NCI-H1694 (cell line): ENCODE measurements at places on chromosomes 2 and 18.
A peak's percentile ranks its signal among the peaks of the same experiment; 100 is the strongest.

- no peak for DNase-seq
Measured at GRCh38 chr2:234863043-234863934, 88.5 kb upstream of the SH3BP4 start.

DNA sequence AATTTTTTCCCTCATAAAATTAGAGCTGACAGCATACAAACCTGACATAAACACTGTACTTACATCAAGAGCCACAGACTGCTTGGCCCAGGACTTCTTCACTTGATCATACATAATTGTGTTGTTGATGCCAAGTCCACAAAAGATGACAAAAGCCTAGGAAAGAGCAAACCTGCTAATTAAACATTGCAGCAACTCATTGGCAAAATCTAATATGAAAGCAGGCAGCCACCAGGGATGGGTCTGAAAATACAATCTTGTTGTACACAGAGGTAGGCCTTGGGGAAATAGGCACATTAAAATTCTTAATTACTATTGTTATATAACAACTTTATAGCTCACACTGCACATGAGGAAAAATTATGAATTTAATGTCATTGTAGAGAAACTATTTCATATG is 255.8 kb downstream of the PDE11A start:
- no peak for DNase-seq

DNA sequence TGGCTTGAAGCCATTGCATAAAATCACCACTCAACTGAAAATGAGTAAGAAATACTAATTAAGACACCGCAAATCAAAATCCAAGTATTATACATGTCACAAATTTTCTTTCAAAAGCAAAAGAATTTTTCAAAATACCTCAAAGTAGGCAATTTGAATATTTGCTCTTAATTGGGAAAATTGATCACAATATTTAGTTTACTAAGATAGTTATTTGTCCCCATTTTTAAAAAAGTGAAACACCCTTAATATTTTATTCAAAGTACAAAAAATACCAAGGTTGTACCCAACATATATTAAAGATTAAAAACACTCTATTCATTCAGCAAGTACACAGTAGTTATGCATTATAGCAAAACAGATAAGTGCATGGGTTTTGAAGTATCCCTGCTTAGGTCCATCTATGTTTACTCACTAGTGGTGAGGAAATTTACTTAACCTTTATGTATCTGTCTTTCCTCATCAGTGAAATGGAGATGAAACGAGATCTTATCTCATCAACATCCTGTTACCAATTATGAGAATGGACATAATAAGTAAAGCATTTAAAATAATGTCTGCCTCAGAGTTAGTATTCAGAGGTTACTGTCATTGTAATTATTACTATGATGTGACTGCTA is 35.1 kb downstream of the VPS54 start:
- DNase-seq, result no peak

DNA sequence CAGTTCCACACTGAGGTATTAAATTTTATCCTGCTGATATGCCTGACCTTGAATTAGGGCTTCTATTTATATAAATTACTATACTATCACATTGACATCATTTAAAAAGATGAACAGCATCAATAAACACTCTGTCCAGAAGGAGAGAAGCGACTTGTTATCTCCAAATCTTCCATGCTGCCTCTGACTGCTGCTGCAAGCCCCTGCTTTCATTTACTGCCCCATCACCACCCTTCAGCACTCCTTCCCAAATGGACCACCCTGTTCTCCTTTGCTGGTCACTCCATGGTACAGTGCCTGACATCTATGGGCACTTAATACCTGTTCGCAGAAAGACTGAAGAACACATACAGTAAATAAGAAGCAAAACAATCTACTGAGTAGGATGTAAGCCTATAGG is 48.1 kb downstream of the KLF7 start:
- no peak for DNase-seq

DNA sequence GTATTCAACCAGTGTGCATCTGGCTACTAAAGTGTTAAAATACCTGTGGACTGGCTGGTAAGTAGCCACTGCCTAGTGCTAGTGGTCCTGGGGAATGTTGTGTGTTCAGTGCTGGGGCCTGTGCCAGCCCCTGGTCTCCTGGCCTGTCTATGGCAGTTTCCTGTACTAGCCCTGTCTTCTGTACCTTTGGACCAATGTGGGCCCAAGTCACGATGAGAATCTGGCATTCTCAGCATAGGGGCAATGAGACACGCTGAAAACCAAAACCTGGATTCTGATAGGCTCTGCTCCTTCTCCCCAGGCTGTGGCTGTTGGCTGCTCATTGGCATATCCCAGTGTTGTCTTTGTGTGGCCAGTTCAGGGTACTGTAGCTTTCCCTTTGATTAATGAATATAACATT is 170.4 kb downstream of the PTPRM start:
- DNase-seq, result no peak

DNA sequence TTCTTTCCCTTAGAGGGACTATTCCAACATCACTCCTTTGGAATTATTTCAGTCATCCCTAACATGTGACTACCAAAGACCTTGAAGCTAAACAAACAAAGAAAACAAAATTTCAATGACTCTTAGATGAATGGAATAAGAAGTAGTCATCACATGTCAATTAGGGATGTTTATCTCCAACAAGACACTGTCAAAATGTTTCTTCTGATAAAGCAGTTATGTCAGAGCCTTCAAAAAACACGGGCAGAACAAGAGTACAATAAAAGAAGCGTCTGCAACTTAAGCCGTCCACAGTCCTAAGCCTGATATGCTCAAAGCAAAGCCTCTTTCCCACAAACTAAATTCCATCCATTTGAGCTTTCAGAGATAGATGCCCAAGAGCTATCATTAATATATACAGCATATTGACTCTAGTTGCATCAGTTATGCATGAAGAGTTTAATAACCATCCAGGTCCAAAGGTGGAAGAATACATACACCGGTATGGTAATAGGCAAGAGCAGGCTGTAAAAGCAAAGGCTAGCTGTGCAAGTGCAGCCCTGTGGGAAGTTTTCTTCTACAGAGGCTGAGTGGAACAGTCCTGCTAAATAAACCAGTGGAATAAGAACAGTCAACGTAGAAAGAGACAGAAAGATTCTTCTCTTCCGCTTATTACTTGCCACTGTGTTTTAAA is 98.1 kb downstream of the ICA1L start:
- DNase-seq, result no peak

DNA sequence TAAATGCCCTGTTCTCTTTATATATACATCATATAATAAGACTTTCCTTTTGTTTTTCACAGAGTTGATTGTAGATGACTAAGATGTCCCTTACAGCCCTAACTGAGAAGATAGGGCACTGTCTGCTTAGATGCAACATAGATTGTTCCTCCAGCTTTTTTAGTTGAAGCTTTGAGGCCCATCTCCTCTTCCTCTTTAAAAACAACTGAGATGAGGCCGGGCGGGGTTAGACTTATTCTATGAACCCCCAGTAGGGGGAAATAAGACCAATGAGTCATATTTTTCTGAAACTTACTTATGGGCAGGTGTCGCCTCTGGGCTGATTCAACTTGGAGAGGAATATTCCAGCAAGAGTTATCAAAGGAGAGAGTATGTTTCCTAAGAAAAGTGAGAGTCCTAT is 84.6 kb downstream of the FBXO15 start:
- DNase-seq, result no peak

DNA sequence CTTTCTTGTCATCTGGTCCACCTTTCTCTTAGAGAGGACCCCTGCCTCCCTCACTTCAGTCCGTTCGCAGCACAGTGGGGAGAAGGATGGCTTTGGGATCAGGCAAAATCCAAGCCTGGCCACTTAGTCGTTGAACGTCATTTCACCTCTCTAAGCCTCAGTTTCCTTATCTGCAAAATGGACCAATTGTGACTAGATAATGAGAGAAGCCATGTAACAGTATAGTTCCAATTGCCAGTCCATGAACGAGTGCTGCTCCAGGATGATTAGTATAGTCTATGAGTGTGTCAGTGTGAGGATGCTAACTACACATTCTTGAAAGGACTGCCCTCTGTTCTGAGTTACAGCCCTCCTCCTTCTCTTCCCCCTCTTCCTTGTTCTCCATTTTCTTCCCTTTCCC is 1.1 kb downstream of the INHA start:
- no peak for DNase-seq

GRCh38 chr18:37393945-37394609 is 171.5 kb downstream of the CELF4 start:
- DNase-seq, result peak; percentile 13

GRCh38 chr2:191607096-191607495 is 70.8 kb upstream of the NABP1 start:
- no peak for DNase-seq

GRCh38 chr2:128786316-128786715 is 467.6 kb upstream of the HS6ST1 start:
- no peak for DNase-seq

DNA sequence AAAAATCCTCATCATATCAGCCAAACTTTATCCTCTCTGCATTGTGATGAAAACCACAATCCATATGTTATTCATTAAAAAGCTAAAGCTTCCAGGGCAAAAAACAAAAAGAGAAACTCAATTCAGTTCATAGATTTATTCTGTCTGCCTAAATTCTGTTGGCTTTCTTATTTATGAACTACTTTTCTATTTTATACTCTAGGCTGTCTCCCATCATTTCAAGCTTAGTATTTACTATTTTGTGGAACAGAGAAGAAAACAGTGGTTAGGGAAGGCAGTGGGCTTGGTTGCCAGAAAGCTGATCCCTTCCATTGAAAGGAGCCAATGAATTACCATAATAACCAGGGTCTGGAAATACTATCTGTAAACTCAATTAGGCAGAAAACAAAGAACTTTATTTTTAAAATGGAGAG is 71.8 kb downstream of the RAPH1 start:
- DNase-seq, result no peak

GRCh38 chr2:3626118-3626811 is 31.4 kb downstream of the COLEC11 start:
- no peak for DNase-seq

GRCh38 chr2:28318023-28318422 is 74.6 kb upstream of the FOSL2 start:
- DNase-seq, result no peak

- DNase-seq, result no peak
Measured at GRCh38 chr2:38863061-38863695, 12.6 kb downstream of the DHX57 start.

GRCh38 chr2:9560628-9561027 is 5.0 kb upstream of the ADAM17 start:
- no peak for DNase-seq

GRCh38 chr2:134035605-134036370 is 218.1 kb upstream of the MGAT5 start:
- no peak for DNase-seq

- DNase-seq, result no peak
Measured at GRCh38 chr18:45330170-45330594, 285.1 kb upstream of the SLC14A2 start.

DNA sequence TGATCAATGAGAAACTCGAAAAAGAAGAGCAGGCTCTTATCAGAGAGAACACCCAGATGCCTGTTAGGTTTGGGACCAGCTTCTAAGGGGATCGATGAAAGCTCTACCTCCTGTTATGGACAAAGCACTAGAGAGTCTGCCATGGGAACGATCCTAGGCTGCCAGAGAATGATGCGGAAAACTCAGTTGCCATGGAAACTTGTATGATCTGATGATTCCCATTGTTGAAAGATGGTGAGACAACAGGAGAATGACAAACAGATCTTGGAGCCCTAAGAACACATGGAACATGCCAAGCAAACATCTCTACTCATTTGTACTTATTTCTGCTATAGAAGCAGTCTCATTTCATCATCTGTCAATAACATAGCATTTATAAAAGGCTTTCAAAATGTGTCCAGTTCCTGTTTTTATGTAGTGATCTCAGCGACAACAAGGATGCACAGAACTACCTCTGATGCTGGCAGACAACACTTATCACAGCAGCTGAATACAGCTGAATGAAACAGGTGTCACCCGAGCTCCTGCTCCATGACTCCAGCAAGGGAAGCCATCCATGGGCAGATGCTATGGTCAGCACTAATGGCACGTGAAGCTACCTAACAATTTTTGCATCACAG is 59.6 kb downstream of the NCKAP5 start:
- no peak for DNase-seq

GRCh38 chr2:105072039-105072438 is 34.2 kb downstream of the MRPS9 start:
- DNase-seq, result no peak

DNA sequence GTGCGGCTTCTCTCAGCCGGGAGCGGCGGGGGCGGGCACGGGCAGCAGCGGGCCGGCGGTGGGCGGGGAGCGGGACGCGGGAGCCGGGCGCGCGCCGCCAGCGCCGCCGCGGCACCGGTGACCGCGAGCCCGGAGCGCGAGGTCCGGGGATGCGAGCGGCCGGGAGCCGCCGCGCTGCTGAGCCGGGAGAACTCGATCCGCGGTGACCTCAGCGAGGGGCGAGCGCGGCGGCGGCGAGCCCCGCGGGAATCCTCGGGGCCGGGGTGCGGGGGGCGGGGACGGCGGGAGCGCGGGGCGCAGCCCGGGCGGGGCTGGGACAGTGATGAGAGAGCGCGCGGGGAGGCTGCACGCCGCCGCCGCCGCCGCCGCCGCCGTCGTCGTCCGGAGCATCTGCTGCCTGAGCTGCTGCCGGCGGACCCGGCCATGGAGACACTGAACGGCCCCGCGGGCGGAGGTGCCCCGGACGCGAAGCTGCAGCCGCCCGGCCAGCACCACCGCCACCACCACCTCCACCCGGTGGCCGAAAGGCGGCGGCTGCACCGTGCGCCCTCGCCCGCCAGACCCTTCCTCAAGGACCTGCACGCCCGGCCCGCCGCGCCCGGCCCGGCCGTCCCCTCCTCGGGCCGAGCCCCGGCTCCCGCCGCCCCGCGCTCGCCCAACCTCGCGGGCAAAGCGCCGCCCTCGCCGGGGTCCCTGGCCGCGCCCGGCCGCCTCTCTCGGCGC is at the start of gene MTCL1:
Gene MTCL1, plus strand, starts transcription at position 319 of the 723 bp plus-strand sequence. Its CDS starts 105 bp downstream, at position 424.
- no peak for DNase-seq

GRCh38 chr2:43383533-43383932 is 157.1 kb upstream of the ZFP36L2 start:
- DNase-seq, result no peak

GRCh38 chr2:5749347-5749746 is 57.2 kb downstream of the SOX11 start:
- DNase-seq, result no peak

DNA sequence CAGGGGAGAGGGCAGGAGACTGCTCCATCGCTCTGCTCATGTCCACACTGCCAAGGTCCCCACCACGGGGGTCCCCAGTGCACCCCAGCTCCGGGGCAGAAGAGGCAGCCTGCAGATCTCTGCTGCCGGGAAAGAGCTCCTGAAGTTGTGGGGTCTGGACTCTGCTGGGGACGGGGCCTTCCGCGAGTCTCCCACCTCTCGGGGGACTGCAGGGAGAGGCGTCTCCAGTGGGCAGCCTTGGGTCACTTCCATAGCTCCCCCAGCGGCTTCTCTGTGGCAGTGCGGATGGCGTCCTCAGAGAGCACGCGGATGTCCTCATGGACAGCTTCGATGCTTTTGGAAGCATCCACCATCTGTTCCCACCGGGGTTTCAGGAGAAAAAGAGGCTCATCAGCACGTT is 10.7 kb downstream of the DTYMK start:
- DNase-seq, result no peak
